Substantia nigra (tissue), 51 donors: ENCODE measurements at places on chromosomes 13 and 19.

- no peak for DNase-seq
Observed at GRCh38 chr19:10936661-10937084, 8.1 kb downstream of the TIMM29 start.

GRCh38 chr19:17281391-17282304, at the start of gene ANKLE1:
ANKLE1 (plus strand) TSS chr19:17281901; CDS start chr19:17281921, 20 bp downstream.
- DNase-seq, result no peak

DNA sequence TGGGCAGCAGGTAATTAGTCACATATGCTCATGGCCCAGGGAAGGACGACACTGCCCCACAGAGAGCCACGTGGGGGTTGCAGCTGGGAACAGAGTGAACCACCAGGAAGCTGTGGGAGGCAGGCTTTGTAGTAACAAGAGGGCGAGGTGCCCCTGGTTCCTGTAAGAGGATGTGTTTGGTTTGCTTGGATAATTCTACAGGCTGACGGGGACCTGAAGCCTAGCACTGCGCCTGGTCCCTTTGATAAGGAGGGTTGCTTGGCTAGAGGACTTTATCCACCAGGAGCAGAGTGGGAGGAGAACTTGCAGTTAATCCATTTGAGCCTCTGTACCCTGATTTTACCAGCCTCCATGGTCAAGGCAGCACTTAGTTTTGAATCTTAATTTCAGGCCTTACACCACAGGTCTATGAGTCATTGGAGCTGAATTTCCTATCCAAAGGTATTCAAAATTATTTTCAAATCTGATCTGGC, 67.4 kb upstream of the CLDN10 start:
- no peak for DNase-seq

- no peak for DNase-seq
Observed at GRCh38 chr13:44040818-44041100, 161.1 kb downstream of the LACC1 start.

DNA sequence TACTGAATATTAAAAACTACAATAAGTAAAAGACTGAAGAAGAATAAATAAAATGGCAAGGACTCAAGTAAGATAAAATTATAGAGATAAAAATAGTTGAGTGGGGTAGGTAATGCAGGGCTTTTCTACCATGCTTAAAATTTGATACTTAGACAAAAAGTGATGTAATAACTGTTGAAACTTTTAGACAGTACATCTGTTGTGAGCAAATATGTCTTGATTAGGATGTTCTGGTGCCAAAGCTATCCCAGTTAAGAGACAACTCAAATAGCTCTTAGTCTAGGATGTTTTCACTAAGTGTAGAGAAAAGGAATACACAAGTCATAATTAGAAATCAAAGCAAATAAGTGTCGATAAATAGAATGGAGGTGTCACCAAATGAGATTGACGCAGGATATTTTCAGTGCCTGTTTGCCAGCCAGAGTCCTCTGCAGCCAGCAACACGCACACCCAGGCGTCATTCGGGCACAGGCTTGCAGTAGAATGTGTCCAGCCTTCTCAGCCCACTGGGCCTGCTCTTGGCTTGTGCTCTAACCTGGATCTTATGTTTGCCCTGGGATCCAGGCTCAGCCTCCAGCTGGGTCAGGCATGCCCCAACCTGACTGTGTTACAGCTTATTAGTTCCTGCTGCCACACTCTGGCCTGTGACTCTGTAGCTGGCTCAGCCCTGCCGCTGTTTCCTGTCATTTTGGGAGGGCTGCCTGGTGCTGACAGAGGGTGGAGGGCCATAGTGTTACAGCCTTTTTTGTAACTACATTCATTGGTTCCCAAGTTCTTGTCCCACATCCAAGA, 766.2 kb downstream of the PCDH17 start:
- no peak for DNase-seq

GRCh38 chr19:39203372-39204341, at the start of gene SYCN:
SYCN (minus strand) TSS chr19:39204263; CDS start chr19:39204254, 9 bp downstream.
- no peak for DNase-seq

GRCh38 chr13:59266478-59267063, 897.2 kb downstream of the DIAPH3 start:
- no peak for DNase-seq

- DNase-seq, result peak; percentile 23
Observed at GRCh38 chr19:54207983-54208783, 7.5 kb downstream of the RPS9 start.

DNA sequence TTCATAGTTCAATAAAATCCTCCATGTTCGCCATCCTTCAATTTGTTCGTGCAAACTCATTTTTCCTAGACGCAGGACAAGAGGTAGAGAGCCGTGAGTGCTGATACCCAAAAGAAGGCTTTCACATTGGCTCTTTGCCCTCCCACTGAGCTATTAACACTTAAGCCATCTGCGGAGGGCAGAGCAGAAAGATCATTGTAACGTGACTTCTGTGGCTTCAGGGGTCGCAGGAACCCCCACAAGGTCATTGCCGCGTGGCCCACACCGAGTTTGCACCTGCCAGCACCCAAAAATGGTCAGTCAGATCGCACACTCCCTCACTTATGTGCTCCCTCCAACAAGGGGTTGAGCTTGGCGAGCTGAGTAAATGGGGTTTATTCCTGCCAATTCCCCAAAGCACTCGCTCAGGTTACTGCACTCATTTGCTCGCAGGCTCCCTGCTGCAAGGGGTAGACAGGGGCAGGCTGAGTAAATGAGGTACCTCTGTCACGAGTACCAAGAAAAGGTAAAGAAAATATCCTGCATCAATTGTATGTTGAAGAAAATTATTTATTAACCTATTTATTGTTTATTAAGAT, 144.1 kb downstream of the PRR20E start:
- no peak for DNase-seq

- DNase-seq, result peak; percentile 48
Observed at GRCh38 chr19:13996928-13997630, 9.0 kb downstream of the RFX1 start.

DNA sequence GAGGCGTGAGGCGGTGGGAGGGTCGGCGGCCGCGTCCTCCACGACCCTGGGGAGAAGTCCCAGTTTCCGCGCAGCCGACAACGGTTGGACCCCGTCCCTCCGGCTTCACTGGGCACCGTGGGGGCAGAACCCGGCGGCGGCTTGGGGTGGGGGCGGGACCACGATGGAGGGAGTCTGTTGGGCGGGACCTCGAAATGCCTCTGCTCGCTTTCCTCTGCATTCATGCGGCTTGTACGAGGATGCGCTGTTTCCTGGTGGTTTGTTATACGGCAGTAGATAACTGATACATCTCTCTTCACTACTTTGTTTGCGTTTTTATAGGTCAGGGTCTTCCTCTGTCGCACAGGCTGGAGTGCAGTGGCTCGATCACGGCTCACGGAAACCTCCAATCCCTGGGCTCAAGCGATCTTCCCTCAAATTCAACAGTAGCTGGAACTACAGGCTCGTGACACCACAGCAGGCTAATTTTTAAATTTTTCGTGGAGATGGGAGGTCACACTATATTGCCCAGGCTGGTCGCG, 24.6 kb upstream of the ZNF846 start:
- peak; percentile 63 for DNase-seq

- DNase-seq, result no peak
Observed at GRCh38 chr13:105518086-105518485, 1017.4 kb downstream of the EFNB2 start.

DNA sequence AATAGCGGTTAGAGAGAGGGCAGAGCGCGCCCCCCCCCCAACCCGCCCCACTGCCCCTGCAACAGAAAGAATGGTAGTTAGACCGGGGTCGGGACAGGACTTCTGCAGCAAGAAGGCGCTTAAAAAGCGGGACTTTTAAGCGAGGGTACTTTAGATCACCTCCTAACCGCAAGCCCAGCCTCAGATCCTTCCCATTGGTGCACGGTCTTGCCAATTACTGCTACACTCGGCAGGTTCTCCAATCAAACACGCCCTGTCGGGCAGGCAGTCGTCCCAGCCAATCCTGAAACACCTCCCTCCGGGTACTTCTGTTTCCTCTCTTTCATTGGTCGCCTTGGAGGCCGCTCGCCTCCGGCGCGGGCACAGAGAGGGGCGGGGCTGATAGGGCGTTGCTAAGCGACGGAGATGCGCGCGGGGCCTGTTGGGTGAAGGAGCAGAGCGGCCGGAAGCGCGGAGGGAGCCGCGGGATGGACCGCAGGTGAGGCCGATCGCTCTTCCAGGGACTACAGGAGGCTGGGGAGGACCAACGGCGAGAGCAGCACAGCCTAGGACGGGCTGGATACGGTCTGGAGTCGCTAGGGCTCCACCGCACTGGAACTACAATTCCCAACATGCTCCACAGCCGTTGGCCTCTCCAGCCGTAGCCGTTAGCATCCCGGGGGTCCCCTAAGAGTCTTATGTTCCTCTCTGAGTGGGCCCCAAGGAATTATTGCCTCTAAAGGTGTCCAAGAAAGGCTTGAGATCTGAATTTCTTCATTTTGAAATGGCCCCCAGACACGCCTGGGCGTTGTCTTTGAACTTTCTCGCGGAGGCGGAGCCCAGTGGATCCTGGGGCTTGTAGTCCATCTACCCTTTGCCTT, at the start of gene PROSER3:
TSS of gene PROSER3 (plus strand) at position 428 of the 860 bp plus-strand sequence. CDS start at position 468, 40 bp downstream.
- peak; percentile 98 for DNase-seq

DNA sequence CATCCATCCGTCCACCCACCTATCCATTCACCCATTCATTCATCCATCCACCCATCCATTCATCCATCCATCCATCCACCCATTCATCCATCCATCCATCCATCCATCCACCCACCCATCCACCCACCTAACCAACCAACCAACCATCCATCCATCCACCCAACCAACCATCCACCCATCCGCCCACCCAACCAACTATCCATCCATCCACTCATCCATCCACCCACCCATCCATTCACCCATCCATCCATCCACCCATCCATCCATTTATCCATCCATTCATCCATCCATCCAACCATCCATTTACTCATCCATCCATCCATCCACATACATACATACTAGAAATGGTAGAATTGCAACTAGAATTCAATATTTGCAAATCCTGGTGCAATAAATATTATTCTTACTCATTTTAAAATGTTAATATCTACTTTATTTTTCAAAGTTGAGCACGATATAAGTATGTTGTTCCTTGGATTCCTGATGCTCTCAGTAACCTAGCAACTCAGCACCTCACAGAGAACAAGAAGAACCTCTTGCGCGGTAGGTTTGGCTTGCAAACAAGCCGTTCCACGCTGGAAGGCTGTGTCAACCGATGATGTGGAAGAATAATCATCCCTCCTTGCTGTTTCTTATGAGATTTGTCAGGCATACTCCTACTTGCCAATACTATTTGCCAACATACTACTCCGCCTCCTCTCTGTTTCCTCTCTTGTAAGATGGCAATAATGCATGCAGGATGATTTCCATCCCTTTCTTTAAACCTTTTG, 111.7 kb downstream of the GNG7 start:
- DNase-seq, result no peak

GRCh38 chr19:32104153-32104849, 241.1 kb upstream of the ZNF507 start:
- DNase-seq, result no peak

DNA sequence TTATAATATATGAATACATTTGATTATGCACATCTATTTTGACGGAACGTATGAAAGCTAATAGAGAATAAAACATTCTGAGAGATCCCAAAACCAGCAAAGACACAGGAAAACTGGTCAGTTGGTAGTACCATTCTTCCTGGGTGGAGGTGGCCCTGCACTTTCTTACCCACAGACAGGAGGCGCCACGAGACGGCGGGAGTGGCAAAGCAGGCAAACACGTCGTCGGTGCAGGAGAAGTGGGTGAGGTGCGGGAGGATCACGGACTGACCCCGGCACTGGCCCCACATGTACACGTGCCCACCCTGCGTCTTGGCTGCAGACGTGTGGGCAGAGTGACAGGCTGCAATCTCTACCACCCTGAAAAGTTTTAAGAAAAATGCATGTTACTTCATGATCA, 36.1 kb downstream of the RCBTB1 start:
- DNase-seq, result no peak

GRCh38 chr13:30120133-30120822, 187.1 kb downstream of the KATNAL1 start:
- DNase-seq, result no peak

DNA sequence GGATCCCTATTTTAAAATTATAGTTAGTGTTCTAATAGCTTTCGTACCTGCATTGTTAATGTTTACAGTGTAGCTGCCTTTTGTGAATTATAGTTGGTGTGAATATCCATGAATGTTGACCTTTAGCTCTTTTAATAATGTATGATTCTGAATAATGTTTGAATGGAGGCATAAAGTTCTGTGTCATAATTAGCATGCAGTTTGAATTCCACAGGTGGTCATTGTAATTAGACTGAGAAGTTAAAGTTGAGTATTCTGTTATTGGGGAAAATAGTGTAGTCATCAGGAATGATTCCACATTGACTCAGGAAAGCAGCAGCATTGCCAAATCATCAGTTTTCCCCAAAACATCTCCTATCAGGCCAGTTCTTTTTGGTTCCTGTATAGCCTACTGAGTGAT, 12.1 kb downstream of the GPR18 start:
- no peak for DNase-seq

DNA sequence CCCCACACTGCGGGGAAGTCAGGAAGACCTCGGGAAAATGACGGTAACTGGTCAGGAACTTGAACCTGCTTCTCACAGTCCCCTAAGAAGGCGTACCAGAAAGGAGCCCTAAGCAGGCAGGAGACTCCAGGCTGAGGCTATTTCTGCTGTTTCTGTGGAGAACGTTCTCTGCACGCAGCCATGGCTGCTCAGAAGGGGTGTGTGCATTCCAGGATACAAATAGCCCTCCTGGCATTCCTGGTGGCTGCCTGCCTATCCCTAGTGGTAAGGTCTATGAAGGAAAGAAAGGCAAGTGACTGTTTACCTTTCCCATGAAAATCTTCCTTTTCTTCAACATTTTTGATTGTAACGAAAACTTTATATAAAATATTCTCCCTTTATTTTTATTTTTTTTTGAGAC, 2.5 kb downstream of the SGCG start:
- no peak for DNase-seq

DNA sequence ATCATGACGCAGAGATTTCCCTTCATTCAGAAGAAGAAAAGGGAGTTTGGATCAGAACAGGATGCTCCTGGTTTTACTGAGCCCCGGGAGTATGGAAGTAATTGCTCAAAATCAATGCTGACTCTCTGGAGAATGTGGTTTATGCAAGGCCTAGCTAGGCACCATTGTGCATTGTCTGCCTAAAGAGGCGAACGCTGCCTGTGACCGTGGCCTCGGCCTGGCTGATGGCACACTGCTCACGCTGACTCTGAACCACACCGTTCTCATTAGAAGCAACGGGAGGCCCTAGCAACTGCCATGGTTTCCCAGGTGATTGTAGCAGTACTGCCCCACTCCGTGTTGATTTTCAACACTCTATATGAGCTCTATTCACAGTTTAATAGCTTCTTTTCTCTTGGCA, 41.7 kb upstream of the UBL3 start:
- peak; percentile 34 for DNase-seq

GRCh38 chr13:110377178-110377825, 70.2 kb downstream of the COL4A2 start:
- DNase-seq, result no peak

DNA sequence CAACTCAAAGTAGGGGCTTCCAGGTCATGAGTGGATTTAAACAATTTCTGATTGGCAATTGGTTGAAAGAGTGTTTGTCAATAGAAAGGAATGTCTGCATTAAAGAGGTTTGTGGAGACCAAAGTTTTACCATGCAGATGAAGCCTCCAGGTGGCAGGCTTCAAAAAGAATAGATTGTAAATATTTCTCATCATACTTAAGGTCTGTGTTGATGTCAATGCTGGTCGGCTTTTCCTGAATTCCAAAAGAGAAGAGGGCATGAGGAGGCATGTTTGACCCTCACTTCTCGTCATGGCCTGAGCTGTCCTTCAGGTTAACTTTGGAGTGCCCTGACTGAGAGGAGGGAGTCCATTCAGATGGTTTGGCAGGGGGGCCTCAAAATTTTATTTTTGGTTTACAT, 125.4 kb upstream of the RFC3 start:
- DNase-seq, result no peak
